ENCODE measurements at places on chromosomes 7 and 10. TPM values are rescaled to one million over a fixed set of nuclear protein-coding genes. Genes with fewer than 3 reads are reported as not detected.

DNA sequence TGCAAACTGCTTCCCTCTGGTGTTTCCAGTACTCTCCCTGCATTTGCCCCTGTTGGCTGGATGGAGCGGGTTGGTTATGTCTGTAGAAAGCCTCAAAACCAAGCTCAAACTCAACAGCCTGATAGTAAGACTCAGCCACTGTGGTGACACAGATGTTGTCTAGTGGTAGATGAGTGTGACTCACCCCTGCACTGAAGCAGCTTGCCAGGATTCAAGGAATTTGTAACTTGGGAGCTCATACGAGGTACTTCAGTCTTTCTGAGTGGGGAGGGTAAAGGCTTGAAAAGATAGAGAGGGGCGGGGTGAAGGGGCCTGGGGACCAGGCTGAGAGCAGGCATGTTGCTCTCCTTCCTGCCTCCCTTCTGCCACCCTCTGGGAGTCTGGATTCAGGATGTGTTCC, 22.9 kb upstream of the AQP1 start:
- peak; percentile 27 for ATAC-seq

- ATAC-seq = peak; percentile 23
Observed at GRCh38 chr10:34816501-34817002, 1.5 kb upstream of the PARD3 start.

GRCh38 chr7:135326636-135327280, 93.1 kb downstream of the STRA8 start:
- ATAC-seq = no peak

GRCh38 chr10:983971-984655, 4.1 kb upstream of the GTPBP4 start:
- no peak for ATAC-seq

DNA sequence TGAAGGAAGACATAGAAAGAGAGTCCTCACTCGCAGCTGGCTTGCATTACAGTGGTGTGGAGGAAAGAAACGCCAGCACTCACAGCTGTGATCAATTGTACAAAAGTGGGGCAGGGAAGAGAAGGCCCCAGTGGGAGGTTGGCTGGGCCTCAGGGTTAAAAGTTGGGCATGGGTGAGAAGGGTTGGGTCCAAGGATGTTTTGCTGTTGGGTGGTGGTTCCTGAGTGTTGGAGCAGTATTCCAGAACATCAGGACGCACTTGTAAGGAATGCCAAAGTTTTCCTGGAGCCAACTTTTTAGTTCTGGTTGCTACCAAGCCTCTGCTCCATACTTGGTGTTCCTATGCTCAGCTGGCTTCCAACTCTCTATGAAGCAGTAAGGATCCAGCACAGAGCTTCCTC, 55.4 kb upstream of the MKRN1 start:
- no peak for ATAC-seq

- ATAC-seq = no peak
Observed at GRCh38 chr10:48448796-48449195, 142.3 kb downstream of the MAPK8 start.

- no peak for ATAC-seq
Observed at GRCh38 chr10:94274142-94274787, 88.5 kb downstream of the NOC3L start.

DNA sequence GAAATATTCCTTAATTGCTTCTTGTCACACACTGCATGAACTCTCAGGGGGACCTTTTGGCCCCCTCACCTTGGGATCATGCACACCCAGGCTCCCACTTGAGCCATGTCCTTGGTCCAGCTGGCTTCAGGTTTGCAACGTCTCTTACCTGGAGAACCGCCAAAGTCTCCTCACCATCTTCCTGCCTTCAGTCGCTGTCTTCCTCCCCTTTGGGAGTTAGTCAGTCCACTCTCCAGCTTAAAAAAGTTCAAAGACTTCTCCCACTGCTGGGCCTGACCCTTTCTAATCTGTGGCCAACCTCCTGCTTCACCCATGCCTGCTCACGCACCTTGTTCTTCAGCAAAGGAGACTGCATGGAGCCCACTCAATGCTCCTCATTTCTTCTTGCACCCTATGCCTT, 82.6 kb upstream of the LRRC4 start:
- no peak for ATAC-seq

DNA sequence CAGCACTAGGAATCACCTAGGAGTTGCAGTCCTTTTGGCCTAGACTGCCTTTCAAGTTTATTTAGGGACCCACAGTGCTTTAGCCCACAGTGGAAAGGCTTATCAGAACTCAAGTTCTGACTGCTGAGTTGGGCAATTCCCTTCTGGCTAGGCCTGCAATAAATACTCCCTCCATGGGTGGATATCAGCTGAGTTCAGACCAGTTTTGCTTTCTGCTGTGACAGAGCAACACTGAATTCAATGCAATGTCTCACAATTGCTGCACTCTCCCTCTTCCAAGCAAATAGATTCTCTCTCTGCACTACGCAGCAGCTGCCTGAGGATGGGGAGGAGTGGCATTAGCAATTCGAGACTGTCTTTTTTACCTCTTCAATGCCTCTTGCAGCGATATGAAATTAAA, 1153.3 kb downstream of the SORCS1 start:
- no peak for ATAC-seq

DNA sequence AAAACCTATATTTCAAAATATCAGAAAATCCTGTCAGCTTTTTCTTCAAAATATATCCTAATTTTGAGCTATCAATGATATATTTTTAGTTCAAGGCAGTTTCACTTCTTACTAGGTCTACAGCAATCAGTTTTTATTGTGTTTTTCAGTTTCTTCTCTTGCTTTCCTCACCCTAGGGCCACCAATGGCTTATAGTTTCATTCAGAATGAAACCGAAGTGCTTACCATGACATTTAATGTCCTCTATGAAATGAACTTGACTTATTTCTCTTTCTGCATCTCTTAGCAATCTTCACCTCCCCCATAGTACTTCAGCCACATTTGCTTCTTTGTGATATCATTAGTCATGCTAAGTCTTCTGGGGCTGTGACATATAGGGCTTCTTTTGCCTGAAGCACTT, 100.3 kb downstream of the ARL5B start:
- no peak for ATAC-seq

GRCh38 chr10:127968659-127969058, 61.8 kb downstream of the PTPRE start:
- ATAC-seq = no peak

DNA sequence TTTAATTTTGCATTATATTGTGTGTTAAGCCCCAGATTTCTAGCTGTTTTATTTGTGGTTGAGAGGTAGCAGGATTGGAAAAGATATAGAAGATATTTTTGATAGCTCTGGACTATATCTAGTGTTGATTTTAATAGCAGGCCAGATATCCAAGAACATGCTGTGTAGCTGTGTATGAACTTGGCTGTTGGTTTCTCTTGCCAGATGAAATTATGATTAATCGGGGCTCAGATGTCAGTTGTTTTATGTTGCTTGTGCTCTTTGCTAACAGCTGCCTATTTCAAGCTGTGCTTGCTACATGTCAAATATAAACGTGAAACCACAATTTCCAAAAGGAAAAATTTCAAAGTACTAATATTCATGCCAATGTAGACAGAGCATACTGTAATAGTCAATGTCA, 141.1 kb downstream of the GRM3 start:
- no peak for ATAC-seq

DNA sequence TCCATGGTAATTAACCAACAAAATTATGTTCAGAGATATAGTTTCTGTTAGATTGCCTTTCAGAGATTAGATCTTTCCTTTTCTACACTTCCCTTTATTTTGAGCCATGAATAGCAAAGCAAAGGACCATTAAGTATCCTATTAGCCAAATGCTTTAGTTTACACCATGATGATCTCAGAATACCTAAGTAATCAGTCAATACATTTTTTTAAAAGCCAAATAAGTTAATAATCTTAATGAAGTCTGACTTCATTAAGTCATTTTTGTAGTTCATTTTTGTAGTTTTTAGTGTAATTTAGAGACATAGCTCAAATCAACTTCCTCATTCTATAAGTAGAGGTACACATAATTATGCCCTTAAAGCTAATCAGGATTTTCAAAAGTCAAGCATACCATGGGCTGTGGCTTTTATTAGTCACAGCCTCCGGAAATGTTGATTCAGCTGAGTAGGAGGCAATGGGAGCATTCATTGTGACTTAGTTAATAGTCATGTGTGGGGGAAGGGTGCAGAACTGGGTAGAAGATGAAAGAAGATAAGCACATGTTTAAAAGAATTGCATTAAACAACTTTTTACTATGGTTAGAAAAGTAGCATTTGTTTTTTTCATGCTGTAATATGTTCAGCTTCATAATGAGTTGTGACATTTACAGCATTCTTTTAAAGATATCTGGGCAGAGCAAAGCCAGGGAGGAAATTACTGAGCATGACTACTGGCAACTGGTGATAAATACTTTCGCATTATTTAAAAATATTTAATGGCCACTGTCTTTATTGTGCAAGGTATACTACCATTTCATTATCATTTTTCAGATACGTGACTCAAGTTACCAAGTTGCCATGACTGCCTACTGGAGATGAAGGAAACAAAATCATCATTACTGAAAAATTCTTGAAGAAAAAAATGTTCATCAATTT, 57.3 kb upstream of the CCDC71L start:
- ATAC-seq = peak; percentile 97

DNA sequence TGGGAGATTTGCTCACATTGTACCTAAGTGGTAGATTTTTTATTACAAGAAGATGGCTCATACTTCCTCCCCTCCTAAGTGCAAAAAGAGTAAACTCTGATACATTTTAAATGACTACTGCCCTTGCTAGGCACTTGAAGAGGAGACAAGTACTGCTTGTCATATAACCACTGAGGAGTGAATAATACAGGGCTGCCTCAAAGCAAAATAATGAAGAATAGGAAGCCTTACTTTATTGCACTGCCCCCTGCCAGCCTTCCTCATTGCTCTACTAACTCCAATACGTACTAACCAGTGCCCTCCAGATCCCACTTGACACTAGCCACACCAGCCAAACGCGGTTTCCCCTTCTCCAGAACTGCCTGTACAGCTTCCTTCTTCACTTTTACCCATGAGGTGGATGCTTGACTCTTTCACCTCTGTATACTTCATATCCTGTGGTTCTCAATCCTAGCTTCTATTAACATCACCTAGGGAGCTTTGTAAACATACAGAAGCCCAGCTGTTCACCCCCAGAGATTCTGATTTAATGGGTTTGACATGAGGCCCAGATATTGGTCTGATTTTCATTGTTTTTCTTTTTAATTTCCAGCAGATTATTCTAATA, 11.7 kb upstream of the MTERF1 start:
- ATAC-seq = no peak

DNA sequence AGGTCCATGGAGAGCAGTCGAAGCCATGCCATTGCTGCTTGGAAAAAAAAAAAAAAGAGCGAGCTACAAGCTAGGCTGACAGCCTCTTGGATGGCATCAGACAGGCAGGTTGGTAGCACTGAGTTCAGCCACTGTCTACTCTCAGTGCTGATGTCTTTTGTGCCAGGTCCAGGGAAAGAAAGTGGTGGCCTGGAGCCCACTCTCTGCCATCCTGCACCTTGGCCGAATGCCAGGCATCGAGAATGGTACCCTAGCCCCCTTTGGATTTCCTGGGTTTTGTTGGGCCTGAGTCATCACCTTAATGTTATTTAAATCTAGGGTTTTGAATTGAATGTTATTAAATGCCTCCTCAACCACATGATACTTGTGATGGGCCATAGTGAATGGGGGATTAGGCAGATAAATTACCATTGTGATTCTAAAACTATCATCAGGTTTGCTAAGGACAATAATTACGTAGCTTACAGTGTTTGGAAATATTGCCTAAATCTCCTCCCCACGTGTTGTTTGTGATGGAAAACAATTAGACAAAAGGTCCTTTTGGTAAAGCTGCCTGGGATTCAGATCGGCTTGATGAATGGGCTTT, 195.7 kb upstream of the GPR26 start:
- ATAC-seq = no peak

- ATAC-seq = no peak
Observed at GRCh38 chr7:41449286-41449685, 253.6 kb downstream of the INHBA start.

GRCh38 chr10:80324086-80324485, 32.5 kb downstream of the DYDC1 start:
- ATAC-seq = no peak

- no peak for ATAC-seq
Observed at GRCh38 chr10:18334116-18334867, 194.1 kb downstream of the CACNB2 start.

- ATAC-seq = peak; percentile 69
Observed at GRCh38 chr10:79559726-79560125, 481 bp downstream of the SFTPA2 start.

DNA sequence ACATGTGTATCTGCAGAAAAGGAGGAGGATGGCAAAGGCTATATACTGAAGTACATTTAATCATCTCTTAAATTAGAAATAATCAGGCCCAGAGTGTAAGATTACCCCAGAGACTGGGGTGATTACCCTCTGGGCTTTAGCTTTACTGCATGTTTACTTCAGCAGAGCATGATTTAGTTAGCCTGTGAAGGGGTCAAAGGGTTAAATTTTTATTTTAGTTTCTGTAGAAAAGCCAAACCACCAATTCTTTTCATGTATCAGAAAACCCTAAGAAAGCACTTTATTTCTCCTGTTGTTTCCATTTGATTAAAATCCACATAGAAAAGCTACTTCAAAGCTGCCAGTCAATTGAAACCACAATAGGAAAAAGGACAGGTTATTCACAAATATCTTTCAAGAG, 101.5 kb upstream of the LSM8 start:
- no peak for ATAC-seq

- no peak for ATAC-seq
Observed at GRCh38 chr7:81833401-81833800, 63.6 kb upstream of the HGF start.

DNA sequence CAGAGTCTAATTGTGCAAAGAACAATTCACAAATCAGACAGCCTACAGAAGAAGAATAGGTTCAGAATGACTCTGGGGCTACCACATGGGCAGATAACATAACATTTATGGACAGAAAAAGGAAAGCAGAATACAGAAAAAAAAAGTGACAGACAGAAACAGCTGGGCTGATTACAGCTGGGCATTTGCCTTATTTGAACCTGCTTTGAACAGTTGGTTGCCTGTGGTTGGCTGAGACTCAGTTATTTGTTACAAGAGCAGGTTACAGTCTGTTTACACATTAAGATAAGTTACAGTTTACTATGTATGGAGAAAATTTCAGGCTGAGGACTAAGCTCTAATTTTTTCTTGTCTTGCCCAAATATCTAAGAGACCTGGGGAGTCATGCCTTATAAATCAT, 327.2 kb downstream of the GALNT17 start:
- no peak for ATAC-seq

GRCh38 chr10:122387572-122387971, 13.1 kb downstream of the PLEKHA1 start:
- no peak for ATAC-seq

- ATAC-seq = no peak
Observed at GRCh38 chr10:75660823-75661222, 229.4 kb downstream of the LRMDA start.

Gene PRSS2
- total RNA-seq = not detected

Gene COL17A1
- total RNA-seq = 204 TPM

Gene ADAM8
- 2.5 TPM for total RNA-seq

Gene UPK3B
- 9.6 TPM for total RNA-seq

Gene DEPP1
- 3.3 TPM for total RNA-seq

Gene NKX2-3
- total RNA-seq = 0.12 TPM

Gene CNTNAP2
- total RNA-seq = 1.2 TPM

Gene PTTG1IP2
- not detected for total RNA-seq

Gene ZNF775
- 1.3 TPM for total RNA-seq

Gene STEAP4
- total RNA-seq = 23.6 TPM

Gene SLC37A3
- total RNA-seq = 14.4 TPM

Gene NEBL
- total RNA-seq = 30.1 TPM

Gene ECD
- total RNA-seq = 20.0 TPM

Measured in esophagus mucosa (tissue), 1 donor.